Activated CD8-positive, alpha-beta T cell treated with anti-CD3 and anti-CD28 coated beads for 36 hours (primary cell): ENCODE measurements at places on chromosomes 4 and X. TPM values are rescaled to one million over a fixed set of nuclear protein-coding genes. Genes with fewer than 3 reads are reported as not detected.

DNA sequence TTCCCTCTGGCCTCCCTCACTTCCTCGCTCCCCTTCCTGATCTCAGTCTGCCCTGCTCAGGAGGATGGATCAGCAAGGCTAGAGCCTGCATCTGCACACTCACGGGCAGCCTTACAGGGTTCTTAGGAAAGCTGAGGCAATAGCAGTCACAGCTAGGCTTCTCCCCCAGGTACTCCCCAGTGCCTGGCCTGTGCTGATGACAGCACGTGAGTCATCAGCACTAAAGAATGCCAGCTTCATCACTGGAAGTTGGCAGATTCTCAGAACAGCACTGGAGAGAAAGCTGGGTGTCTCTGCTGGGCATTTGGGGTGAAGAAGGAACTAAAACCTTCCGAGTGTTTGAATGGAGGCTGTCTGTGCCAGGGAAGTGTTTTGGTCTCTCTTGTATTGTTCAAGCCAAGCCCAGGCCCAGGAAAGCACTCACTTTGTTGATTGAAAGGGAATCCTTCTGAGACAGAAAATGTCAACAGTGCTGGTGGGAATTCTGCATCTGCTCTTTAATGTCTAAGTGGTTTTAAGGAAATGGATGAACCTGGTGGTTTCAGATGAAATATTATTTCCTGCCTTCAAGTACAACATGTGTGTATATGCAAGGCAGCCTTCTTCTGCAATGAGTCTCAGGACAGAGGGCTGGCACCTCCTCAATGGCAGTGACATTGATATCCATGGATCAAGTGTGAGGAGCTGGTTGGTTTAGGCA lies 73.0 kb upstream of the SCOC start:
- H3K27me3 ChIP-seq, result no peaks in the 10 kb centered on the region
- no peak overlapping the region for H3K27ac ChIP-seq
- H3K36me3 ChIP-seq, result no peaks in the 10 kb centered on the region
- H3K4me1 ChIP-seq, result no peaks in the 10 kb centered on the region

ADRA2C gene
- not detected for total RNA-seq

DNA sequence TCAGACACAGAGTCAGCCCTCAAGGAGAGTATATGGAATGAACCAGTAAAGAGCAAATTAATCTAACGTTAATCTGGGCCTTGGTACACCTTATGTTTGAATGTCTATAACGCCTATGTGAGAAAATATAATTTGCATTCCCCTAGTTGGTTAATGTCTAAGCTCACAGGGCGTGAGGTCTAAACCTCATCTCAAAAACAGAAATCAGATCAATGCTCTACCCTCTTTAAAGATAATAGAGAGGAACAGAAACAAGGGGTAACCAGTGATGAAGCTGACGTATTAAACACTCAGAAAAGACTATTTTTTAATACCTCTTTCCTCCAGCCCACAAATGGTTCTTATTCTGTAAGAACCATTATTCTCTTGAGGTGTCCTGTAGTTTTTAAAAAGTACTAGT lies 369.2 kb upstream of the NOCT start:
- no peak for DNase-seq
- no peaks in the 10 kb centered on the region for H3K4me1 ChIP-seq
- H3K27ac ChIP-seq, result no peak overlapping the region
- H3K4me3 ChIP-seq, result no peak overlapping the region
- H3K36me3 ChIP-seq, result no peaks in the 10 kb centered on the region
- no peaks in the 10 kb centered on the region for H3K27me3 ChIP-seq

DNA sequence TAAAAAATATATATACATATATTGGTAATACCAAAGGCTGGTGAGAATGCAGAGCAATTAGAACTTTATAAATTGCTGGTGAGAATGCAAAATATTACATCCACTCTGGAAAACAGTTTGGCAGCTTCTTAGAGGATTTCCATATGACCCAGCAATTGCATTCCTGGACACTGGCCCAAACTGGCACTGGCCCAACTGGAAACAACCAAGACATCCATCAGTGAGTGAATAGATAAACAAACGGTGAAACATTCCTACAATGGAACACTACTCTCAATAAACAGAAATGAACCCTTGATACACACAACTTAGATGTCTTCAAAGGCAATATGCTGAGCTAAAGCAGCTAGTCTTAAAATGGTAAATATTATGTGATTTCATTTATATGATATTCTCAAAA lies 524.2 kb downstream of the IQCM start:
- no peak overlapping the region for H3K4me3 ChIP-seq
- H3K27me3 ChIP-seq, result no peaks in the 10 kb centered on the region
- H3K4me1 ChIP-seq, result no peaks in the 10 kb centered on the region
- no peaks in the 10 kb centered on the region for H3K36me3 ChIP-seq
- no peak for DNase-seq
